GM04504 (cell line): ENCODE measurements at places on chromosomes 1 and 21.
A peak's percentile ranks its signal among the peaks of the same experiment; 100 is the strongest.

- DNase-seq, result no peak
Measured at GRCh38 chr1:2228694-2229036, 546 bp downstream of the SKI start.

DNA sequence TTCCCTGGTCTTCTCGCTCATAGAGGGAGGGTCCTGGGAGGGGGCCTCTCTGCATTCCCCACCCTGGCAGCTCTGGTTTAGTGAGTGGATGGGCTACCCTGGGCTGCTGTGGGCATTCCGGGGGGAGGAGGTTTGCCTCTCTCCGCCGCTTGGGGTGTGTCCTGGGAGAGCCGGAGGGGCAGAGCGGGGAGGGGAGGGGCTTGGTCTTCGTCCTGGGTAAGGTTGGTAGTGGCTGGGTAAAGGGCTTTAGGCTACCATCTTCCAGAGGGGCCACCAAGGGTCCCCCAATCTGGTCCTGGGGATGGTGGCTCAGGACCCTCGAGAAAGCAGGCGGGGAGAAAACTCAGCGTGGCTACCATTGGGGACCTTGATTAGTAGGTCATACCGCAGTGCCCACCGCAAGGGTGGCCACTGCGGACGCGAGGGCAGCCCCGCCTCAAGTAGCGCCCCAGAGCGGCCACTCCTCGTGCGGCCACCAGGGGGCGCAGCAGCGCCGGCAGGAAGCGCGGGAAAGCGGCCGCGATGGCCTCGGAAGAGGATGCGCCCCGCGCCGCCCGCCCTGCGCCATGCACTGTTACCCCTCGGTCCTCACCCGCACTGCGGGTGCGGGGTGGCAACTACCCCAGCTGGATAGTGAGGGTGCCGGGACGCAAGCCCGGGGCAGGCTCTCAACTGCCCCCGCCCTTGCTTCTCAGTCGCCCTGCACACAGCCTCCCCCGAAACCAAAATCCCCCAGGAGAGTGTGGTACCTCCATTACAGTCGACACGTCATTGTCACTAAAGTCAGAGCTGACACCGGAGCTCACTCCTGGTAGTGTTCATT is 44.1 kb upstream of the SLC25A33 start:
- DNase-seq, result peak; percentile 8

DNA sequence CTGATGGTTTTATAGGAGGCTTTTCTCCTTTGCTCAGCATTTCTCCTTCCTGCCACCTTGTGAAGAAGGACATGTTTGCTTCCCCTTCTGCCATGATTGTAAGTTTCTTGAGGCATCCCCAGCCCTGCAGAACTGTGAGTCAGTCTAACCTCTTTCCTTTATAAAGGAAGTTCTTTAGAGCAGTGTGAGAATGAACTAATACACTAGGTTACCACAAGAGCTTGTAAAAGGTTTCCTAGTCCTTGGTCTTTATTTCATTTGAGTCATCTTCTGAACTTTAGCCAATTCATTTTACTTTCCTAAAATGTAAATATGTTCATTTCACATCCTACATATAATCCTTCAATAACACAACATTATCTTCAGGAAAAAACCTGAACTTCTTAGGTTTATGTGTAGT is 365.3 kb downstream of the HHIPL2 start:
- no peak for DNase-seq

DNA sequence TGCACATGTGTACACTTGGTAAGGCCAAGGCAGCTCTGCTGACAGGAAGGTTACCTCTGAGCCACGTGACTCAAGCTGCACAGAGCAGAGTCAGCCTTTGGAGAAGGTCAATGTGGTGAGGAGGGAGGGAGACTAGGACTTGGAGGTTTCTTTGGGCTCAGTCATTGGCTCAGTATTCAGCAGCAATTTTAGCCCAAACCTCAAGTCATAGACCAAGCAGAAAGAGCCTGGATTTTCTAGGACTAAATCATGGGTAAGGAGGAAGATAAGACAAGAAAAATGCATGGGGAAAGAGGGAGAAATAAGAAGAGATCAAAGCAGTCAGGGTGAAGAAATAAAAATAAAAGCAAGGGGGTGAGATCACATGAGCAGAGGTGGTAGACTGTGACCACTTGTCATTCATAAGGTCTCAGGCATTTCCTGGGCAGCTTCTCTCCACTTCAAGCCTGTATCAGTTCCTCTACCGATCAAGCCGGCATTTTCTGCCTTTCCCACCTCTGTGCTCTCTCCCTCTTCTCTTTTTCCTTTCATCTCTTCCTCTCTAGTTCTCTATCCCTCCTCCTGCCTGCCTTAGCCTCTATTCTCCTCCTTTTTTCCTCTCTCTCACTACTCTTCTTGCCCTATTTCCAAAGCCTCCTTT is 51.7 kb upstream of the DUSP10 start:
- DNase-seq, result no peak

- no peak for DNase-seq
Measured at GRCh38 chr21:40316104-40316503, 448.9 kb downstream of the PCP4 start.

GRCh38 chr1:222600281-222600680 is 10.5 kb upstream of the TAF1A start:
- no peak for DNase-seq

- DNase-seq, result no peak
Measured at GRCh38 chr1:27940297-27940696, 5.5 kb downstream of the SMPDL3B start.

DNA sequence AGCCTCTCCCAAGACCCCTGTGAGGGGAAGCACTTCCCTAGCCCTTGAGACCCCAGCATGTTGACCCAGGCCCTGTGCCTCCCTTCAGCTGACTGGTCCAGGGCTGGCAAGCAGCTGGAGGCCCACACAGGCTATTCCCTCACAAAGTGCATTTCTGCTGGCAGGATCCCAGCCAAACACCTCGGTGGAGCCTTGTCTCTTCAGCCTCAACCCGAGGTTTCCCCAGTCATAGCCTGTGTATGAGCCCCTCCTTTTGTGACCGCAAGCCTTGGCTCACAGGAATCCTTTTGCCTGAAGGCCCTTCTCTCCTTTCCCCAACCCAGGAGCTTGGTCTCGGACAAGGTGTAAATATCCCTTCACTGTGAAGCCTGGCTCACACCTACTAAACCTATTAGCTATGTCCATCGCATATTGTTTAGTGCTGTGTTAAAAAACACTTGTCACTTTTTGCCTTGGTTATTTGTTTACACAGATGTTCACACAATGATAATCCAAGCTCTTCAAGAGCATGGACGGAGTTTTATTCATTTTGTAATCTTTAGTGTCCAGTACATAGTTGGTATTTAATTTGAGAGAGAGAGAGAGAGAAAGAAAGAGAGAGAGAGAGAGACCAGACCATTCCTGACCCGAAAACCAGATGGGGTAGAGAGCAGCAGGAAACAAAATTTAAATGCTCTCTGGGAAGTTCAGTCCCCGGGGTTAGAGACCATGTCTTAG is 8.5 kb upstream of the CD247 start:
- no peak for DNase-seq
